ENCODE measurements at places on chromosomes 7 and 10.

- DNase-seq: no peak
Observed at GRCh38 chr7:24945899-24946298, 34.1 kb downstream of the OSBPL3 start.

DNA sequence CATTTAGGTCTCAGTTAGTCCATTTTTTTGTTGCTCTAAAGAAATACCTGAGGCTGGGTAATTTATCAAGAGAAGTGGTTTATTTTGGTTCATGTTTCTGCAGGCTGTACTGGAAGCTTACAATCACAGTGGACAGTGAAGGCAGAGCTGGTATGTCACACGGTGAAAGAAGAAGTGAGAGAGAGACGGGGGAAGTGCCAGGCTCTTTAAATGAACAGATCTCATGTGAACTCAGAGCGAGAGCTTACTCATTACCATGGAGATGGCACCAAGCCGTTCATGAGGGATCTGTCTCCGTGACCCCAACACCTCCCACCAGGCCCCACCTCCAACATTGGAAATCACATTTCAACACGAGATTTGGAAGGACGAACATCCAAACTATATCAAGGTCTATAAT lies 18.9 kb upstream of the PNLIPRP3 start:
- DNase-seq: no peak

DNA sequence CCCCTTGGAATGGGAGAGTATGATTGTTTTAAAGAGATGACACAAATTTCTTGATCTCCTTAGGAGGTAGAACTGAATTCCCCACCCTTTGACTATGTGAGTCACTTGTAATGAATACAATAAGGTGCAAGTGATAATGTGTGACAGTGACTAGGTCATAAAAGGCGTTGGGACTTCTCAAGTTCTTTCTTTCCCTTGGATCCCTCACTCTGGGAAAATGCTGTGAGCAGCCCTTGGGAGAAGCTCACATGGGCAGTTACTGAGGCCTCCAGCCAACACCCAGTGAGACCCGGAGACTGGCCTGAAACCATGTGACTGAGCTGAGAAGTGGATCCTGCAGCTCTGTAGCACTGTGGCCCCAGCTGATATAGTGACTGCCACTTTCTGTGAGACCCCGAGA lies 66.4 kb upstream of the FAM180A start:
- no peak for DNase-seq

DNA sequence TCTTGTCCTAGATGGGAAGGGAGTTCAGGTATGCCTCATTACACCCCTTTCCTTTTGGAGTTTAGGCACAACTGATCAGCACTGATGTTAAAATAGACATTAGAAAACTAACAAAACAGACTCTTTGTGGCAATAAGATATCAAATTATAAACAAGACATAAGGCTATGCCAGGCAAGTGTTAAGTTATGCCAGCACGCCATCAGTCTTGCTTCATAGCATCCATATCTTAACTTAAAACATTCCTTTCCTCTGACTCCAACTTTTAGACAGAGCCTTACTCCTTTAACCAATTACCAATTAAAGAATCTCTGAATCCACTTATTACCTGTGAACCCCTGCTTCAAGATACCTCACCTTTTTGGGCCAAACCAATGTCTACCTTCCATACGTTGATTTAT lies 126.2 kb upstream of the ETV1 start:
- no peak for DNase-seq

GRCh38 chr10:70084189-70084588 lies 31.5 kb downstream of the MACROH2A2 start:
- no peak for DNase-seq

DNA sequence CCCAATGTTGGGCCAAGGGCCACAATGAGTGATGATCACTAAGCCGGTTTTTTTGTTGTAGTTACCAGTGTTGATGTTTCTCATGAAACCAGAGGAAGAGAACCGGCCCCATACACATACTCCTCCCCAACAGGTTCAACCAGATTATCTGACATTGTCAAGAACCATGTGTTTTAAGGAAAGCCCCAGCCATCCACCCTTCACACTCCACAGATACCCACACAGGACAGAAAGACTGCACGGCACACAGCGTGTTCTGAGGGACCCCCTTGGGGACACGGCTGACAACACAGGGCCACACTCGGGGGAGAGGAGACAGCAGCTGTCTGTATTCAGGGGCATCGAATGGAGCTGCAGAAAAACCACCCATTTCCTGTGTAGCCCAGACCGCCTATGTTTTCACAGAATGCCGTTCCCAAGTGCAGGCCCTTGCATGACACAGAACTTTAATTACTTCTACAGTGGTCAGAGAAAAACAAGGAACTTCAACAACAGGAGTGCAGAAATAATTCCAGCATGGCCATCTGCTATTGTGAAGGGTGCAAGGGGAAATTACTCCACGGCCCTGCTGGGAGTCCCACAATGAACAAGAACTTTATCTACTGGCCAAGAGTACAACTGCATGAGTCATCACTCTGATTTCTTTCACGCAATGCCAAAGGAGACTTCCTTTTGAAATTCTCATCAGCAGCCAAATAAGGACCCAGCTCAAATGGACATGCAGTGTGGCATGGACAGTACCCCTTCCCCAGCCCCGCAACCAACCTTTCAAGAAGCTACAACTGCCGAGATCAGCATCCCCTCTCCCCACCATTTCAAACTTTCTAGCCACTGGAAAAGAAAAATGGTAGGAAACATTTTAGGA lies 2.3 kb downstream of the KLF6 start:
- no peak for DNase-seq

DNA sequence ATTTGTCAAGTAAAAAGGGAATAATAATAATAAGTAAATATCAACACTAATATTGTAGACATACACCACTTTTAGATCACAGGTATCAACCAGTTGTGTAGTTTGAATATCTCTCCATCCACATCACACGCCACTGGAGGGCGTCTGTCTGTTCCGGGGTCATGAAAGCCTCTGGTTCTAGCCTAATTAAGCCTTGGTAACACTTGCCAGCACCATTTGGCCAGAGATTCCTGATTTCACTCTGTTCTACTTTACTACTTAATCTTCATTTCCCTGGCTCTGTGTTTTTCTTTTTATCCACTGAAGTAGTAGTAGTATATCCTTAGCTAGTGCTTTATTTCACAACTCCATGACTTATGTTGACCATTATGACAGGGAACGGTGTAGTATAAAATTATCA lies 285.6 kb upstream of the POM121L12 start:
- DNase-seq: no peak

DNA sequence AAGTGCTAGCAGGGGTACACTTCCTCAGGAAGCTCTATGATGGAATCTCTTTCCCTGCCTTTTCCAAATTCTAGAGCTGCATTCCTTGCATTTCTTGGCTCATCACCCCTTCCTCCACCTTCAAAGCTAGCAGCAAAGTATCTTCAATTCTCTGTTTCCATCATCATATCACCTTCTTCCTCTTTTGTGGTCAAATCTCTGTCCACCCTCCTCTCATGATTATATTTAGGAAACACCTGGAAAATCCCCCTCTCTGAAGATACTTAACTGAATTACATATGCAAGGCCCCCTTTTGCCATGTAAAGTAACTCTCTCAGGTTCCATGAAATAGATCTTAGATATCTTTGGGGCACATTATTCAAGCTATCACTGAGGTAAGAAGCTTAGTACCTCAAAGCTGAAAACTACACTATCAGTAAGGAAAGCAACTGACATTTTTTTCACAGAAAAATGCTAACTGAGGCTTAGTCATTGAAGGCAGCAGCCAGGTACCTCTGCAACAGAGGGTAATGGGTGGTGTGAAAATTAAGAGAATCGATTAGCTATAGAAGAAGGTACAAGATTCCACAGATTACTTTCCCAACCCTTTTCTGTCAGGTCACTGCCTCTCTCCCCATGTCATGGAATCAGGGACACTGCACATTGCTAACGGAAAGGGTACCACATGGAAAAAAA lies 197.3 kb downstream of the MACC1 start:
- DNase-seq: no peak

- DNase-seq: no peak
Observed at GRCh38 chr7:94580601-94581000, 71.0 kb downstream of the CASD1 start.

GRCh38 chr7:25860275-25861163 lies 291.5 kb upstream of the NFE2L3 start:
- no peak for DNase-seq

DNA sequence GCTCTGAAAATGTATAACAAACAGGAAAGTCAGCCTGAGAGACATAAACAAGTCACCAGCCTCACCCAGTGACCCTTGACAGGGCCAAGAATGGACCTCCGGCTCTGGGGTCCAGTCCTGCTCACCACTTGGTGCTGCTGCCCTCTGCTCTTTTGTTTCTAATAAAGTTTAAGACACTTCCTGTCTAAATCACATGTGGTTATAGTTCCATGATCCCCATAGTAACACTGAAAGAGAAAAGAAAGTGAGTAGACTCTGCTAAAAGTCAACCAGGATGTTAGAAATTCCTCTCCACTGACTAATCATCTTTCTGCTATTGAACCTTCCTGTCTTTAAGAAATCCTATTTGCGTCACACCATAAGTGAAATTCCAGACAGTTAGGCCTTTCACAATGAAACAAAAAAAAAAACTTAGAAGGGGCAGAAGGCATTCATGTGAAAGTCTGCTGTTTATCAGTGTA lies 179.2 kb upstream of the BET1 start:
- no peak for DNase-seq

DNA sequence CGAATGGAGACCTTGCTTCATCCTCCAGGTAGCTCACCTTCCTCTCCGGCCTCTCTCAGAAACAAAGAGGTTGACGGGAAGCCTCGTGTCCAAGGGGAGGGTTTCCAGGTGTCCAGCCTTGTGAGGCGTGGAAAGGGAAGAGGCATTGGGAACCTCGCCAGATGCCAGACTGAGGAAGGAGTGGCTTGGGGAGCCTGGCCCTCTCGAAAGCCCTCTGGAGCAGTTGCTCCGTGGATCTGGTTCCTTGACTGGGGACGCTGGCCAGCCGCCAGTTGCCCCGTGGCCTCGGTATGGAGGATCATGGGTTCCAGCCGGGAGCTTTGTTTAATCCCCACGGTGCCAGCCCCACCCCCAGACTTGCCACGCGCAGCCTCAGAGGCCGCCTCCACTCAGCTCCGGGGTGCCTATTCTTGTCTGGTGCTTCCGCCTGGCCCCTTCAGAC lies 30.3 kb upstream of the SUN1 start:
- DNase-seq: no peak

GRCh38 chr7:130973637-130974036 lies 239.6 kb upstream of the KLF14 start:
- DNase-seq: no peak

DNA sequence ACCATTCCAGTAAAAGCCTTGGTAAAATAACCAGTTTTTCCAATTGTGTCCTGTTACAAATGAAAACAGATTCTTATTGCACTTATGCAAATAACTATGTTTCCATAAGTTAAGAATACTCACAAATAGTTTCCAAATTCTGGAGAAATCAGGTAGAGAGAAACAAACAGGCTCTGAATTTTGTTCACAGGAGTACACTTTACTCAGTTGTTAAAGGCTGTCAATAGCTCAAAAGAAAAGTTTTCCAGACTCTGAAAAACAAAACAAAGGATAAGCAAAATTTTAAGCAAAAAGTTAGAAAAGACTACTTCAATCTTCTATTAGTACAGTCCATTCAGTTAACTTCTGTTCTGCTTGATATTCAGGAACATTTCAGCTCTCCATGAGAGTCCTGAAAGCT lies 32.8 kb upstream of the ZNF365 start:
- no peak for DNase-seq

DNA sequence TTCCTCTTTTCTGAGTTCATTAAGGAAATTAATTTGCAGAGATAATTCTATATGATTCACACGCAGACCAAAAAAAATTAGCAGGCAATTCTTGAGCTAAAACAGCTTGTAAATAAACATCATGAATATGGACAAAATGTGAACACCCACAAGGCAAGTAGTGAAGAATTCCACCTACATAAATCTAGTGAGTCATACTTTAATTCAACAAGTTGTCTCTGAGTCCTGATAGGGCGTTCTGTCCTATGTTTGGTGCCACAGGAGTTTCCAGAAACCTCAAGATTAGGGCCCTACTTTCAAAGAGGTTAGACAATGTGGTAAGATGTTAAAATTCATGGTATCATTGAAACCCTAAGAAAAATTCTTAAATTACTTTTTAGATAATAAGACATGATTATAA lies 122.3 kb downstream of the SGMS1 start:
- no peak for DNase-seq

- DNase-seq: no peak
Observed at GRCh38 chr10:110461530-110461929, 36.2 kb upstream of the DUSP5 start.

GRCh38 chr7:351256-351655 lies 61.3 kb downstream of the FOXL3 start:
- no peak for DNase-seq

- no peak for DNase-seq
Observed at GRCh38 chr10:100872034-100872791, 40.5 kb upstream of the SLF2 start.

- no peak for DNase-seq
Observed at GRCh38 chr7:38315410-38315809, 42.0 kb upstream of the TARP start.

DNA sequence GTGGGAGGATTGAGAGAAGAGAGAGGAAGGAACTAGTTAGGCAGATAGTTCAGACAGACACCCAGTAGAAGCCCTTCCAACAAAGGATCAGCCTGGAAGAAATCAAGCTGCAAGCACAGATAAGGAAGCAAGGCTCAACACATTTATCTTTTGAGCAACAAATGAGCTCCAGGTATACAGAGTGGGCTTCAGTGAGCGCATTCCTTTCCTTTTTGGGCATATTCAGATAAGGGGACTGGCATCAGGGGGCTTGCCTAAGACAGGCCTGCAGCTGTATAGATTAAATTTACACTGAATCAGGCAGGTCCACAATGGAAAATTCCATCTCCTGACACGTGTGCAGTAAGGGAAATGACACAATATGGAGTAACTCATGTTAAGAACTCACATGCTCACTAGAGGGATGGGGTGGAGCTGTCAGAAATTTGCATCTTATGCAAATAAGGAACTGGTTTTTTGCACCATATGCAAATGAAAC lies 147.2 kb downstream of the AKR1D1 start:
- DNase-seq: no peak

DNA sequence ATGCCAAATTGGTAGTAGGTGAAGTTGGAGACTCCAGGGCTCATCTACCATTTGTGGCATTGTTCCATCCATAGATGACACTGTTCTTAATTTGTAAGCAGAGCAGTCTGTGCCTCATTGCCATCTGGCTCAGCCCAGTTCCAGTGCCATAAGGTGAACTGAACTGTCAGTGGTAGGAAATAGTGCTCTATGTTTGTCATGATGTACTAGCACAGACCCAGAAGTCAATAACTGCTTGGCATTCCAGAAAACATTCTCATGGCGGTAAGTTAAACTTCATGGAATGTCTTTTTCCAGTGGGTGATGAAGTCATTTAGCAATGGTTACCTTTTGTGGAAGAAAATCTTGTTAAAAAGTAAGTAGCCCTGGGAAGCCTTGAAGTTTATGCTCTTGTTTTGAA lies 302.7 kb downstream of the SUGCT start:
- DNase-seq: no peak

GRCh38 chr7:110839866-110840265 lies 251.1 kb upstream of the LRRN3 start:
- no peak for DNase-seq

DNA sequence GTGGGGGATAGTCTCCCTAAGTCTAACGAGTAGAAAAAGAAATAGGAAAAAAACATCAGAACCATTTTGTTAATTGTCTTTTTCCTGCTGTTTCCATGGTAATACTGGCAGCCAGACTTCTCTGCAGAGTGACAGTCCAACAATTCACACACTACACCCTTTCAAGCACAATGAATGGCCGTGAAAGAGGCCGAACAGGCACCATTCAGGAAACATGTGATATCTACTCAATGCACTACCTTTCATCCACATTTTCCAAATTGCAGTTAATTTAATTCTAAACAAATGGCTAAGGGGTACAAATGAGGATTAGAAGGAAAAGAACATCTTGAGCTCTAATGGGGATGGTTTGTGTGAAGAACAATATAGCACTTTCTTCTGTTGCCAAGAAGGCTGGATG lies 358.5 kb upstream of the ANKRD30A start:
- DNase-seq: no peak
